Naive thymus-derived CD8-positive, alpha-beta T cell (primary cell): ENCODE measurements at places on chromosomes 5 and 9.

DNA sequence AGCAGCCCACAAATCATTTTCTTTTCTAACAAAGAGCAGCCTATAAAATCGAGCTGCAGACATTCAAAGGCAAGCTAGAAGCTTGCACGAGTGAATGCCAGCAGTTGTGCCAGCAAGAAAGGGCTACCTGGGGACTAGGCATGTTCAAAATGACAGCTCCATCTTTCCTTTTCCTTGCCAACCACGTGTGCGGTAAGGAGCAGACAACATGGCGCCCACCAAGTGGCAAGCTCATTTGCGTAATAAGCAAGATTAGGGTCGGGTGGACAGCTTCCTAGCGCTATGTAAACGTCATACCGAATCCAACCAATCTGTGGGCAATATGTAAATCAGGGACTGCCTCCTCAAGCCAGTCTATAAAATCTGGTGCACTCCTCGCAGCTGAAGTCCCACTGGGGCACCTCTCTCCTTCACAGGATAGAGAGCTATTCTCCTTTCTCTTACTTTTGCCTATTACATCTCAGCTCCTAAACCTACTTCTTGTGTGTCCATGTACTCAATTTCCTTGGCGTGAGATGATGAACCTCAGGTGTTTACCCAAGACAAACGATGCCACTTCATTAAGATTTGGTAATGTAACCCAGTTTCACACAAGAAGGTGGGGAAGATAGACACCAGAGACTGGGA lies 22.5 kb upstream of the SPARC start:
- no peak for DNase-seq

- DNase-seq, result no peak
Measured at GRCh38 chr5:67431191-67431590, 234.6 kb upstream of the CD180 start.

- DNase-seq, result no peak
Measured at GRCh38 chr9:120303519-120303918, 276.4 kb downstream of the CDK5RAP2 start.

DNA sequence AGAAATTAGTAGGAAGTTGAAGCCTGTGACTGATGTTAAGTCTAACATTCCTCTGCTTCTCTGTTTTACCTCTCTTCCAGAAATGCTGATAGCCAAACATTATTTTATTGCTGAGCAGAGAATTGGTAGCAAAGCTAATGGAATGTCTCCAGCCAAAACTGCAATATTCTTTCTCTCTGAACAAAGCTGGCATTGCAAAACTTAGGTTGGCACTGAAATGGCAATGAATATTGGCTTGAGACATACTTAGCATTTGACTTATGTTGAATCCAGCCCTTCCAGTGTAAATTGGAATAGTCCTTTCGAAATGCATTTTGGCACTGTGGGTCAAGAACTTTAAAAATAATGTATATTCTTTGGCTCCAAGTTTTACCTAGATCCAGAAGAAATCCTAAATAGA lies 21.1 kb downstream of the FAF2 start:
- DNase-seq, result no peak

- no peak for DNase-seq
Measured at GRCh38 chr5:4720831-4721230, 419.3 kb upstream of the ADAMTS16 start.

GRCh38 chr5:133321286-133321832 lies 269.5 kb downstream of the HSPA4 start:
- DNase-seq, result no peak

DNA sequence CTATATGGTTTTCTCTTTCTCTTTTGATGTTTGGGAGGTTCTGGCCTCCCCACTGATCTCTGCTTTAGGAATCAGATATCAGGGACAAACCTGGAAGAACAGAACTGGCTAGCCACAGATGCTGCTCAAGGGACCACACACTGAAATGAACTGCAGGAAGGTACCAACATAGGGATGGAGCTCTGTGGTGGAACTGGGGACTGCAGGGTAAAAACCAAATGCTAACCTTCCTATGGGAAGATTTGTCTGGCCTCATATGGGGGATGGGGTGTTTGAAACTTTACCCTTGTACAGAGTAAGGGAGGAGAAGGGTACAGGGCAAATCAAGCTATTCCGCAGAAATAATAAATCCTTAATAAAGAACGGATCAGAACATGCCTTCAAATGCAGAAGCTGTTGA lies 49.4 kb downstream of the ELOVL7 start:
- no peak for DNase-seq

DNA sequence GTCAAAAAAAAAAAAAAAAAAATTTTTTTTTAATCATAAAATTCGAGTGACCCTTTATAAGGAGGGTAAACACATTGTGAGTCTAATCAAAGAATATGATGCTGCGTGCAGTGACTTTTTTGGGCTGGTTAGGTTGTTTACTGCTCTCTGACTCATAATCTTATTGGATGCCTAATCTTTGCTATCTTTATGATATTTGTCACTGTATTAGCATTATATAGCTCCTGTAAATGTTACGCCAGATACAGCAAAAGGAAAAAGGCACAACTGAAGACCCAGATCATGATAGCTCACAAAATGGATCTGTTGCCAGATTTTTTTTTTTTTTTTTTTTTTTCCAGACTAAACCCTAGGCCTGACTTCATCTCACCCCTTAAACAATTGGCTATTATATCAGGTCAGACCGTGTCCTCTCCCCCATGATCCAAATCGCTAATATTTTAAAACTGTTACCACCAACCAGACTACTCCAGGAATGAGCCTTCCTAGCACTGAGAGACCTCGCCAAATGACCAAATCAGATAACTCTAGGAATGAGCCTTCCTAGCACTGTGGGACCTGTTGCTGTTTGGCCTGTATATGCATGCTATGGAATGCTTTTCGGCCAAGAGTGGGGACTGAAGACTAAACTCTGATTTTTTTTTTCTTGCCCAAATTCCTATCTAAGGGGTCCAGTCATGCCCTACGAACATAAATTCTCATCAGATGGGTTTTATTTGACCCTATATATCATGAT lies 131.7 kb upstream of the MYO10 start:
- DNase-seq, result no peak

GRCh38 chr9:109856785-109857184 lies 76.8 kb downstream of the PALM2AKAP2 start:
- no peak for DNase-seq

- DNase-seq, result no peak
Measured at GRCh38 chr9:86503314-86503713, 149.1 kb upstream of the TUT7 start.

DNA sequence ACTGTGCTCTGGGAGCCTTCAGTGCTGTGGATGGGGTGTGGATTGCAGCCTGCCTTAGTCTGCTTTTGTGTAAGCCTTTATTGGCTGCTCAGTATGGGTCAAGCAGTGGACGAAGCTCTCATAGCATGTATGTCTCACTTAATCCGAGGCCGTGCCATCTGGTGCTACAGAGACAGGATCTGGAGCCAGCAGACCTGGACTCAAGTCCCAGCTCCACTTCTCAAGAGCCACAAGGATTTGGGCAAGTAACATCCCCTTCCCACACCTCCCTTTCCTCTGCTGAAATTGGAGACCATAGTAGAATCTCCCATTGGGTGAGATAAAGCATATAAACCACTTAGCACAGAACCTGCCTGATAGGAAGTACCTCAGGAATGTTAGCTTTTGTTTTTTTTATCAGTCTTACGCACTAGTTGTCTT lies 23.4 kb upstream of the LECT2 start:
- DNase-seq, result no peak

DNA sequence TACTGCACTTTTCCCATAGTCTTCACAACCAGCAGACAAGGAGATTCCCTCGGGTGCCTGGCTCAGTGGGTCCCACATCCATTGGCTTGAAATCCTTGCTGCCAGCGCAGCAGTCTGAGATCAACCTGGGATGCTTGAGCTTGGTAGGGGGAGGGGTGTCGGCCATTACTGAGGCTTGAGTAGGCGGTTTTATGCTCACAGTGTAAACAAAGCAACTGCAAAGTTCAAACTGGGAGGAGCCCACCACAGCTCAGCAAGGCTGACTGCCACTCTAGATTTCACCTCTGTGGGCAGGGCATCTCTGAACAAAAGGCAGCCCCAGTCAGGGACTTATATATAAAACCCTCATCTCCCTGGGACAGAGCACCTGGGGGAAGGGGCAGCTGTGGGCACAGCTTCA lies 512.3 kb upstream of the MPDZ start:
- DNase-seq, result no peak

DNA sequence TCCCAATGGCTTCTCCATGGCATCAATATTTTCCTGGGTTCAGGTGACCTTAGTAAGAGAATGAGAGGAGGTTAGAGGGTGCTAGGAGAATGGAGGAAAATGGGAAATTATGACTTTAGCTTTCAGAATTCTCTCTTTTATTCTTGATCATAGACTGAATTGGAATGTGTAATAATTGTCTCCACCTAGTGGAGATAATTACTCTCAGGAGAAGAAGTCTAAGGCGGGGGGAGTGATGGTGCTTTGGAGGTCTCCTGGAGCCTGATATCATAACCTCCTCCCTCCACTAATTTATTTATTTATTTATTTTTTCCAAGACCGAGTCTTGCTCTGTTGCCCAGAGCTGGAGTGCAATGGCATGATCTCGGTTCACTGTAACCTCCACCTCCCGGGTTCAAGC lies 221.3 kb downstream of the GRIA1 start:
- DNase-seq, result no peak

- DNase-seq, result no peak
Measured at GRCh38 chr9:110842169-110842568, 173.6 kb downstream of the MUSK start.

DNA sequence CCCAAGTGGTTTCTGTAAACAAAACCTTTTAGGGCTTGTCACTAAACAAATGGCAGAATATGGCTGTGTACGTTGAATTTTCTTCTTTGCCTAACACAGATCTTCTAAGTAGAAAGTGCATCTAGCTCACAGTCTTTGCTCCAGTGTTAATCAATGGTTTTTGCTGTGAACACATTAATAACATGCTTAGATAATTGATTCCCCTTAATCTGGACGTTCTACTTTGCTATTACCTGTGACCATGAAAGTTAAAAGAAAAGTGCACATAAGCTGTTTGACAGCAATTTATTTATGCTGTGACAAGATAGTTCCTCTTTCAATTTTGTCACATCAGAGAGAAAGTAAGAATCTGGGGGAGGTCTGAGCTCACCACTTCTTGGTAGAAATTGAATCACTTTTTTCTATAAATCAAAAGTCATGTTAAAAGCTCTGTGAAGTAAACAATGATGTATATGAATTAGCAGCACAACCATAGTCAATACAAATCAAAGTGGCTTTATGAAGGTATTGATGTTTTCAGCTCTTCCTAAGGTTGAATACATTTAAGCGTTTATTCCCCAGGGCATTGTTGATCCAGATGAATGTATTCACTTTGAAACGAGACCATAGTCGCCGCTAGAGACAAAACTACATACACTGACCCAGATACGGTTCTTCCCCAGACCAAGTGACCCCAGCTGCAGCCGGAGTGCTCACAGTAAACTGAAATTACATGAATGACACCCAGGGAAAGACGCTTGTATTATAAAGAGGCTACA lies 174.6 kb upstream of the ZNF608 start:
- DNase-seq, result no peak

GRCh38 chr5:3023656-3024055 lies 272.2 kb upstream of the IRX2 start:
- DNase-seq, result no peak

- no peak for DNase-seq
Measured at GRCh38 chr5:119083679-119084078, 12.8 kb downstream of the DMXL1 start.

DNA sequence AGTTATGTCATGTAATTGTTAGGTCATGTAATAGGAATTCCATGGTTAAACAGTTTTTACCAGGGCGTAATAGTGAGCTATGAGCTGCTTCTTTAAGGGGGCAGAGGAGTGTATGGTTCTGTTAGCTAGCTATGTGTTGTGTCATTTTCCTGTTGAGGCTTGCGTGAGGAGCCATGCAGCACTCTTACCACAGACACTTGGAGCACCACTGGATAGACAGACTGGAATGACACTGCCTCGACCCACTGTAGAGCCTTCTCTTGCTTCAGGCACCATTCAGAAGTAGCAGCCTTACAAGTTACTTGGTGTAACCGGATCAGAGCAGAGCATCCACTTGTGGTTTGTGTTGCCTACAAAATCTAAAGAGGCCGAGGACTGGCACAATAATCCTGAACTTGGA lies 28.3 kb upstream of the STOM start:
- DNase-seq, result no peak

GRCh38 chr9:127844821-127845359 lies 9.6 kb downstream of the ENG start:
- no peak for DNase-seq

- DNase-seq, result no peak
Measured at GRCh38 chr5:107971846-107972245, 301.1 kb upstream of the EFNA5 start.

- no peak for DNase-seq
Measured at GRCh38 chr5:5542654-5543053, 120.2 kb downstream of the ICE1 start.

DNA sequence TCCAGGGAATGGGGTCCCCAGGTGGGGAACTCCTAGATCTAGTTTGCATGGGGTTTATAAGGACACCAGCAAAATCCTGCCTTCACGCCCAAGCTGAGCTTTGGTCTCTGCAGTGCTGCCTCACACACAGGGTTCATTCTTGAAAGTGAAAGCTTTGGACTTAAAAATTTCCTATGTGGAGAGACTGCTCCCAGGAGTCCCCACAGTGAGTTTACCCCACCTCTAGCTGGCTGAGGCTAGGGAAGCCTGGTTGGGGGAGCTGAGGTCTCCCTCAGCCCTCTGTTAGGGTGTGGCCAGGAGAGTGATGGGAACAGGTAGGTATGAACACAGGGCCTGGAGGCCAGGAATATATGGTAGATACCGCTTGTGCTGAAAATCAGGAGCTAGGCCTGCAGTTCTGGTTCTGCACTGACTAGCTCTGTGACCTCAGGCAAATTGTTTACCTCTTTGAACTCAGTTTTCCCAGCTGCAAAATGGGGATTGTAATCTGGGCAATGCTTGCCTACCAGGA lies 41.5 kb upstream of the LARP1 start:
- no peak for DNase-seq

DNA sequence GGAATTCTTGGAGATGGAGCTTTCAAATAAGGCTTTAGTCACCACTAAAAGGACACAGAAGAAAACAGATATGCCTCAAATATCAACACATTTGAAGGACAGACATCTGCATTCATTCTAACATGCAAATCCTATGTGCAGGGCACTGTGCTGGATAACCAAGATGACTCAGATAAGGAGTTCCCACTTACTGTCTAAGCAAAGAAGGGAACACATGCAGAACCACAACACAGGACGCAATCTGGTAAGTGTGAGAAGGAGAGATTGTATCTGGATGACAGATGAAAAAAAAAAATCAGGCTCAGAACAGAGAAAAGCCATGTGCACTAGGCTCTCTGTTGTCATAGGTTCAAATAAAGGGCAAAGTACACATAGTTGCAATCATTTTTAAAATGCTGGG lies 42.5 kb downstream of the ELAVL2 start:
- no peak for DNase-seq

- no peak for DNase-seq
Measured at GRCh38 chr5:169707686-169708085, 70.6 kb downstream of the DOCK2 start.

DNA sequence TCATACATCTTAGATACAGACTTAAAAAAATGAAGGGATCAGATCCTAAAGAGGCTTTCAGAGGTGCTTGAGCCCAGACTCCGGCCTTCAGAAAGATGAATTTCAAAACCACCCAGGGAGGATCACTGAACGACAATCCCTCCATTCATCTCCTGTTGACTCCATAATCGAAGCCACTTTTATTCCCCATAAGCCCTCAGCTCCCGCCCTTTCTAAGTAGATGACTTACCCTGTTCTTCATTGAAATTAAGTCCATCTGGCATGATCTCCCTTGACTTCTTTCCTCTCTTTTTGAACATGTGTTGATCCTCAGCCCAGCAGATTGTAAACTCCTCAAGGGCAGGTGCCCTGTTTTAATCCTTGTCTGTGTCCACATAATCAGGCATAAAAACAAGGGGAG lies 50.8 kb upstream of the ASTN2 start:
- DNase-seq, result no peak
